Trophoblast cell (in vitro differentiated cells and primary cell): ENCODE measurements at places on chromosomes 6 and 20.

GRCh38 chr6:43455531-43456428, at the start of gene DLK2:
Gene DLK2, minus strand, starts transcription at chr6:43455548. Its CDS starts 723 bp downstream, at chr6:43454825.
- DNase-seq, result peak; percentile 74

DNA sequence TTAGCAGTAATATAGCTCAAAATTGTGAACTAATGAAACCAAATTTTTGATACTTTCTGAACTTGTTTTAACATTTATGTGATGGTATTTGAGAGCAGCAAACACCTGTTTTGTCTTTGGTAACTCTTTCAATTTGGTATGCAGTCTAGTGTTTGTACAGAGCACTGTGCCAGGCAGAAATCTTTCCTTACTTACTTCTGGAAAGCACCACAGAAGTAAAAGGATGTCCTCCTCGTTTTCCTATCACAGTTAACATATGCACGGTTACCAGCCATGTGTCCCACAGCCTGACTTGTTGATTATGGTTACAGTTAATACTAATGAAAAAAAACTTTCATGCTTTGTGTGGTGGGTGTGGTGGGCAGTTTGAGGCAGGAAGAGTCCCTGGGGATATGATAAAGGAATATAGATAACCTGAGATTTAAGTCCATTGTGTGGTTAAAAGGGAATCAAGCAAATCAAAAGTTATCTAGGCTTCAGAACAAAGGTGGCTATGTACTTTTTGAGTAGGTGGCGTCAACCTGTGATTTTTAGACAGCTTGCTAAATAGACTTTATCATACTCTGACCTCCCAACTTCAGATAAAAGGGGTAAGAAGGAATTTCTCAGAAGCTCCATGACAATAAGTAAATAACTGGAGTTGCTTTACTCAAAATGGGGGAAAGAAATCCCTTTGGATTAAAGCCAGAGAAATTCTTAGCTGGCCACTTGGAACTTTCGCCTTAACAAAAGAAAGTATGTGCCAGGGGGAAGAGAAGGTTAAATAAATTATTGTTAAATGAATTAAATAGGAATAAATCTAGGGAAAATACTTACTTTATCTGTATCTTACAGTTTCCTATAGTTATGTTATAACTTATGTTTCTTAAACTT, 20.1 kb upstream of the COL10A1 start:
- DNase-seq, result no peak

GRCh38 chr6:105886066-105886813, 199.9 kb upstream of the PRDM1 start:
- no peak for DNase-seq

DNA sequence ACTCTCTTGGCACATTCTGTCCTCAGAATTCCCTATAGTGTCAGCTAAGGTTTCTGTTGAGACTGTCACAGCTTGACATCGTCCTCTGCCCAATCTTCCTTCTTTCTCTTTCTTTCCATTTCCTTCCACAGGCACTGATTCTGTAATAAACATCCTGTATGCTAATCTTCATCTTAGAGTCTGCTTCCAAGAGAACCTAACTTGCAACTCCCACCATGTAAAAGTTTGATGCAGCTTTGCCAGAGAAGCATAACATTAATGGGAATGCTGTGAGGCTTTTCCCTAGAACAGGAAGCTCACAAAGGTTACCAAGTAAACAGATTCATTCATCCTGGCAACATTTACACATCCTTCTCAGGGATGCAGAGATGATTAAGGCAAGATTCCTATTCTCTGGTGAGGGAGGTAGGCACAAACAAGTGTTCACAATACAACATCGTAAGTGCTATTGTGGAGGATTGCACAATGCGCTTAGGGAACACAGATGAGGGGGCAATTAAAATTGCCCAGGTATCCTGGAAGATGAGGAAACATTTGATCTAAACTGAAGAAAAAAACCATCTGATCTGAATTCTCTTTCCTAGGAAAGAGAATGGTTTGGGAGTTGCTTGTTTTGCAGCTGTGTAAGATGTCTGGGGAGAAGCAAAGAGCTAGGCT, 74.7 kb downstream of the GRM1 start:
- no peak for DNase-seq

DNA sequence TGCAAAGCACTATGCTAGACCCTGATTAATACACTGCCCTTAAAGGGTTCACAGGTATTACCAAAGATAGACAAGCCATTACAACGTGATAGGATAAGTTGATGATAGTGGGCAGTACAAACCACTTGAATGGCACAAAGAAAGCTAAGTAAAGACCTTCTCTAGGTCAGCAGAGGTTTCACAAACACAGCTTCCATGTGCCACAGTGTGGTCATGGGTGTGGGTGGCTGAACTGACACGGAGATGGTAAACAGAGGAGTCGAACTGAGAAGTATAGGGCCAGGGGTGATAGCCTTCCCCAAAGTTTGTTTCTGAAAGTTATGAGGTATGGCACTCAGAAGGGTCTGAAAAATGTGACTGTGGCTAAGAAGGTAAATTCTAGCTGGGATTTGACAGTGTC, 4.3 kb downstream of the ZBTB9 start:
- no peak for DNase-seq

DNA sequence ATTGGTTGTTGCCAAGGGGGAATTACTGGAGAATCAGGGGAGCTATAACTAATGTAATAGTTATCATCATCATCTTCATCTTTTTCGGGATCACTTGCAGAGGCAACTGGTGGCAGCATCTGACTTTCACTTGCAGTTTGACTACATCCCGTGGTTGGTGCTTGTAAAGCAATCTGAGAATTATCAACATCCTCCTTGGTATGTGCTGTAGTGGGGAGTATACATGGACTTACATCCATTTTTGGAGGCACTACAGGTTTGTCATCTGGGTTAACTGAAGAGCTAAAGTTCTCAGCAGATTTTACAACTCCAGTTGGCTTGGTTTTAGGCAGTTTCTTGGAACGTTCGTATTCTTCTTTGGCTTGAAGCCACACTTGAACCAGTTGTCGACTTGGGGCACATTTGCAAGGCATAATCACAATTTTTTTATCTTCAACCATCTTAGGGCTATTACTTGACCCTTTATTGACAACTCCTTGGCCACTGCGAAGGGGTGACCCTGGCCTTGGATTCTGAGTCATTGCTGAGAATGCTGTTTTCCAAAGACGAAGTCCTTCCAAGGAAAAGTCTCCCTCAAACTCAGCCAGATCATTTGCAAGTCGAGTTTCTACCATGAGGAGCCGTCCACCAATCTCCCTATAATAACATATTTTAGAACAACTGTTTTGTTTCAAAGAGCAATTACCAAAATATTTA, 115.5 kb downstream of the REV3L start:
- no peak for DNase-seq

DNA sequence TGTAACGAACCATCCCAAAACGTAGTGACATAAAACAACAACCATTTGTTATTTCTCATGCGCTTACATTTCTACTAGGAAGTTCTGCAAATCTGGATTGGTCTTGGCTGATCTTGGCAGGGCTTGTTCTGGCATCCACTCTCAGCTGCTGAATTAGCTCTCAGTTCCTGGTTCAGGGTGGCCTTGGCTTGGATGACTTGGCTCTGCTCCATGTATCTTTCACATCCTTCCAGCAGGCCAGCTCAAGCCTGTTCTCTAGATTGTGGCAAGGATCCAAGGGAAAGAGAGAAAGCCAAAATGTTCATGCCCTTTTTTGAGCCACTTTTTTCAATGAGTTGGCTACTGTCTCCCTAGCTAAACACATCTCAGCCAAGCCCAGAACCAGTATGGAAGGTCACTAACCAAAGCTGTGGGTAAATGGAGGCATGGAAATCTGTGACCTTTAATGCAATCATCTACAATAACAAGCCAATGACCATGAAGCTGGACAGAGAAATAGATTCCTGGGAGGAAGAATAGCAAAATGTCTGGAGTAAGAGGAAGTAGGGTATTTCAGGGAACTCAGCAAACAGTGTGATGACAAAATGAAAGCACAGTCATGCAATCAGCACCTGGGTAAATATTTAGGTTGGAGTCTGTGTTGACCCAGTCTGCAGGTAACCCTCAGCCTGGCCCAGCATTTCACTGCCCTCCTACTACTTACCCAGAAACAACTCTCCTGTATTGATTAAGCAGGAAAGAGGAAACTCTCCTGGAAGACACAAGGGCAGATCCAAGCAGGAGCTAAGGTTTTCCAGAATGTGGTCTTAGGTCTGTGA, 32.7 kb upstream of the SNAP25 start:
- DNase-seq, result no peak

DNA sequence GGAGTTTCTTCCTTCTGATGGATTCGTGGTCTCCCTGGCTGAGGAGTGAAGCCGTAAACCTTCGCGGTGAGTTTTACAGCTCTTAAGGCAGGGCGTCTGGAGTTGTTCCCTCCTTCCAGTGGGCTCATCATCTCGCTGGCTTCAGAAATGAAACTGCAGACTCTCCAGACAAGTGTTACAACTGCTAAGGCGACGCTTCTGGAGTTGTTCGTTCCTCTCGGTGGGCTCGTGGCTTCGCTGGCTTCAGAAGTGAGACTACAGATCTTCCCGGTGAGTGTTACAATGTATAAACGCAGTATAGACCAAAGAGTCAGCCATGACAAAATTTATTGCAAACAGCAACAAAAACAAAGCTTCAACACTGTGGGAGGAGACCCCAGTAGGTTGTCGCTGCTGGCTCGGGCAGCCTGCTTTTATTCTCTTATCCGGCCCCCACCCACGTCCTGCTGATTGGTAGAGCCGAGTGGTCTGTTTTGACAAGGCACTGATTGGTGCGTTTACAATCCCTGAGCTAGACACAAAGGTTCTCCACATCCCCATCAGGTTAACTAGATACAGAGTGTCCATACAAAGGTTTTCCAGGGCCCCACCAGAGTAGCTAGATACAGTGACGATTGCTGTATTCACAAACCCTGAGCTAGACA, 113.2 kb downstream of the GPX5 start:
- DNase-seq, result no peak

DNA sequence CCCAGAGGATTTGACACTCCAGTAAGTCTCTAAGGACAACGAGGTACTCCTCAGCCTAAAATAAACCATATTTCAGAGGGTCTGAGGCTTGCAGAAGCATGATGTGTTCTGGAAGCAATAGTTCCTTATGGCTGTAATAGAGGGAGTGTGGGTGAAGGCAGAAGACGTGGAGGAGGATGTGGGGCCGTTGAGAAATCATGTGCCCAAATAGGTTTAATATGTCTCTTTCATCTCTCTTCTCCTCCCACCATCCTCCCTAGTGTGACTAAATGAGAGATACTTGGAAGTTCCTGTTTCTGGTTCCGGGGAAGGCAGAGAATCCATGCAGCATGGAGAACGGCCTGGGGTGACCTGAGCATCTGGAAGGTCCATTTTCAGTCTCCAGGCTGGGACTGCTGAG, 174.0 kb upstream of the RSPO3 start:
- DNase-seq, result no peak

DNA sequence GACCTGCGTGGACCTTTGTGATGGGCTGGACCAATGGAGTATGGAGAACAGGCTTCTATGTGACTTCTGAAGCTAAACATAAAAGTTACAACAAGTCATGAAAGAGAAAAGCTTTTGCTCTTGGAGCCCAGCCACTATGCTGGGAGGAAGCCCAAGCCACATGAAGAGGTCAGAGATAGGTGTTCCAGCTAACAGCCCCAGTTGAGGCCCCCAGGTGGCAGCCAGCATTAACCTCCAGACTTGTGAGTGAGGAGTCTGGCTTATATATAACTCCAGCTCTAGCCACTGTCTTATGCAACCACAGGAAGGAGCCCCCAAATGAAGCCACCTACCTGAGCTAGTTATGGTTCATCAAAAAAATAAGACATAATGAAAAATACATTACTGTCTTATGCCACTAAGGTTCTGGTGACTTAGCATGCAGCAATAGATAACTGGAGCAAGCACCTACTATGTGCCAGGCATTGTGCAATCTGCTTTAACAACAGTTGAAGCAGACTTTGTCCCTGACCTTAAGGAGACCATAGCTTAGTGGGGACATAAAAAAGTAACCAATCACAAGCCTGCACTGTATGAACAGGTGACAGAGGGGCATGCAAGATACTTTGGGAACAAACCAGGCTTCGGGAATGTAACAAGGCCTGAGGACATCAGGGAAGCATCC, 599.6 kb downstream of the PTPRT start:
- DNase-seq, result no peak

- DNase-seq, result no peak
Observed at GRCh38 chr6:36670271-36670670, 8.2 kb upstream of the CDKN1A start.

DNA sequence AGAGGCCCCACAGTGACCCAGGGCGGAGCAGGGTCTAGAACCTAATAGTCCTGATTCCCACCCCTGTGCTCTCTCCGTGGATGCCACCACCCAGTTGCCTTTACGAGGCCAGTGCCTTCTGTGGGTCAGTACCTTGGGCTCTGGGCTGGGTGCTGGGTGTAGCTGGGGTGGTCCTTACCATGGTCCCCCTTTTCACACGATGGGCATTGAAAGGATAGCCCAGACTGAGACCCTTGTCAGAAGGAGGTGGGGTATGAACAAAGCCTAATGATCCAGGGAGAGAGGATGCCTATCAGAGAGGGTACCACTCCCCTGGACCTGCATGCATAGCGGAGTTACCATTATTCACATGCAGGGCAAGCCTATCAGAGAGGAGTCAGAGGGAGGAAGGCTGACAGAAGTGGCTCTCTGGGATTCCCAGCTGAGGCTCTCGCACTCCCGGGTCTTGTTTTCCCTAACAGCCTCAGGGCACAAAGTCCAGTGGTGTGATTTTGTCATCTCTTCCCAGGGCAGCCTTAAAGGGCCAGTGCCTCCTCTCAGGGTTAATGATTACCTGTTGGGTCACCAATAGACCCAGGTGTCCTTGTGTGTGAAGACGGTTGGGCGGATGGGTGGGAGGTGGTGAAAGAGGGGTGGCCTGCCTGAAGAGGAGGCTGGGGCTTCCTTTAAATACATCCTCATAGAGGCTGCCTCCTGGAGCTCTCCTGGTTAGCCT, 36.2 kb downstream of the VEGFA start:
- peak; percentile 83 for DNase-seq

DNA sequence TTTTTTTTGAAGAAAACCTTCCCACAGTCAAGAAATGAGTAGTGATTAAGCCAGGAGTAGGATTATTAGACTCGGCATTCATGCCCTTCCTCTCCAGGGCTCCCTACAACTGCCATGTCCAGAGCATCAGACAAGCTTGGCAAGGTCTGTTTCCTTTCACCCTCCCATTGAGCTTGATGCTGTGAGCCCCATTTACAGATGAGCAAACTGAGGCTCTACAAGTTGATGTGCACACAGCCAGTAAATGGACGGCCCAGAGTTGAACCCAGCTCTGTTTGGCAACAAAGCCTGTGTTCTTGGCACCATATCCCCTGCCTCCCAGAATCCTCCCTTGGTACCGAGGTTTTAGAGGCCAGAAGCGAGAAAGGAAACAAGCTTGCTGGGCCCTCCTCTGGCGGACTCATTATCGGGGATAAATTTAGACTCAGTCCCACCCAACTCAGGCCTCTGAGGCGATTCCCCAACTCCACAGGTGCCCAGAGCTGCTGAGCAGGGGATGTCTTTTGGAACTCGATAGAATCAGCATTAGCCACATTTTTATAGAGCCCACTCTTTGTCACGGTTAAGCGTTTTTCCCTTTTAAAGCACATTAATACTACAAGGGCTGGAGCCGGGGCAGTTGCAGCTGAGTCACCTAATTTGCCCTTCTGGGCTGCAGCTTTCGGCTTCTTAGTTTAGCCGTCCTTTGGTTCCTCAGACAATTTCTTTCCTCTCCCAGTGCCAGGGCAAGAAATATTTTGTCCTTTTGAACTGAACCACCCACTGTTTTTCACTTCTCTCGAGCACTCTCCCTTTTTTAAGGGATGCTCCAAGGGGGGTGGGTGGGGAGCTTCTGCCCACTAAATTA, 23.0 kb upstream of the NFATC2 start:
- DNase-seq, result no peak
